ENCODE measurements at places on chromosomes 2 and 18. TPM values are rescaled to one million over a fixed set of nuclear protein-coding genes. Genes with fewer than 3 reads are reported as not detected.
A peak's percentile ranks its signal among the peaks of the same experiment; 100 is the strongest.

- H3K36me3 ChIP-seq = no peaks in the 10 kb centered on the region
- no peaks in the 10 kb centered on the region for H3K4me1 ChIP-seq
- no peak overlapping the region for H3K4me3 ChIP-seq
Measured at GRCh38 chr18:33744032-33744697, 166.1 kb downstream of the ASXL3 start.

GRCh38 chr2:133947057-133947456 is 306.8 kb upstream of the MGAT5 start:
- H3K36me3 ChIP-seq = no peaks in the 10 kb centered on the region
- no peak overlapping the region for H3K4me3 ChIP-seq
- no peaks in the 10 kb centered on the region for H3K27me3 ChIP-seq
- H3K27ac ChIP-seq = no peak overlapping the region
- no peak for DNase-seq

Gene NEUROD1
- total RNA-seq = not detected

Gene POTEC
- total RNA-seq = not detected

GRCh38 chr2:18167871-18168270 is 289.4 kb downstream of the KCNS3 start:
- H3K4me1 ChIP-seq = no peaks in the 10 kb centered on the region
- no peaks in the 10 kb centered on the region for H3K36me3 ChIP-seq
- H3K27ac ChIP-seq = peak overlapping the region; percentile 0

DNA sequence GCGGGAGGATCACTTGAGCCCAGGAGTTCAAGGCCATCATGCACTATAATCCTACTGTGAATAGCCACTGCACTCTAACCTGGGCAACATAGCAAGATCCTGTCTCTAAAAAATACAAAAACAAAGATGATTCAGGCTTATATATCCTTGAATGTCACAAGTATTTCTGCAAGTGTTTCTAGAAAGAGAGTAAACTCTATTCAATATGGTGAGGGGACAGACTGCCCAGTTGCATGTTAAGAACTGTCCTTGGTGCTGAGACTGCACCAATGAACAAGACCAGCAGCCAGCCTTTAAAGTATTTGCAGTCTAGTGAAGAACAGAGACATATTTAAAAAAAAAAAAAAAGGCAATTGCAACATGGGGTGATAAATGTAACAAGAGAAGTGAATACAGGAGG is 16.4 kb downstream of the MAP3K19 start:
- no peak overlapping the region for H3K4me3 ChIP-seq
- no peaks in the 10 kb centered on the region for H3K27me3 ChIP-seq
- no peak overlapping the region for H3K27ac ChIP-seq

DNA sequence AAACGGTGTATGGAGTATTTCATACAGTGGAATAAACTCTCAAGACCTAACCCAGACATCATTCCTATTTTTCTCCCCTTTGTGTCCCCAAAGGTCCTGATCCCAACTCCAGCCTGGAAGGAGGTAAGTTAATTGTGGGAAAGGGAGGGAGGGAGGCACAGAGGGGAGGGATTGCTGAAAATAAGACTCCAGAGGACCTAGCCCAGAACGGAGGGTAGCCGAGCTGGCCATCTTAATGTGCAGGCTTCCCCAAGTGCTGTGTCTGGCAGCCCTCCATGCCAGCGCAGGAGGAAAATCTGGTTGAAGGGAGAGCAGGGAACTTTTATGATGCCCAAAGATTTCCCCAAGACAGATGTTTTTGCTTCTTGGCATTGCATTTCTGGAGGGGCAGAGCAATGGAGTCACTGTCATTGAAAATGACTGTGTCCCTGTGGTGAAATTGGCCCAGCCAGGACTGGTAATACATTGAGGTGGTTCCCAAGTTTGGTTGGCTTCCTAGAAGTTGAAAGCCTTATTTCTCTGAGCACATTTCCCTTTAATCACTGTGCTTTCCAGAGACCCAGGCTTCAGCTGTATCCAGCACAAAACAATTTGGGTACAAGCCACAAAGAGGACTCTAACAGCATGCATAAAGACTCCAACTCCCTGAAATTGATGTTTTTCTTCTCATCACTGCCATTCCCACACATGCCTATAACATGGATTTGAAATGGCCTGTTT is 202.7 kb downstream of the AGPS start:
- H3K4me3 ChIP-seq = no peak overlapping the region
- peaks cover 3% of the 10 kb centered on the region for H3K4me1 ChIP-seq

GRCh38 chr2:144481109-144481508 is 38.8 kb downstream of the ZEB2 start:
- H3K27me3 ChIP-seq = no peaks in the 10 kb centered on the region
- H3K4me1 ChIP-seq = peaks cover 90% of the 10 kb centered on the region
- no peaks in the 10 kb centered on the region for H3K36me3 ChIP-seq
- no peak overlapping the region for H3K4me3 ChIP-seq
- DNase-seq = no peak

All from left lung (tissue), 14 donors.